ENCODE measurements at places on chromosomes 1 and 21.

GRCh38 chr1:64471218-64472039 is 1.5 kb downstream of the CACHD1 start:
- DNase-seq = peak; percentile 40

GRCh38 chr1:116256875-116257274 is 116.2 kb upstream of the ATP1A1 start:
- DNase-seq = no peak

DNA sequence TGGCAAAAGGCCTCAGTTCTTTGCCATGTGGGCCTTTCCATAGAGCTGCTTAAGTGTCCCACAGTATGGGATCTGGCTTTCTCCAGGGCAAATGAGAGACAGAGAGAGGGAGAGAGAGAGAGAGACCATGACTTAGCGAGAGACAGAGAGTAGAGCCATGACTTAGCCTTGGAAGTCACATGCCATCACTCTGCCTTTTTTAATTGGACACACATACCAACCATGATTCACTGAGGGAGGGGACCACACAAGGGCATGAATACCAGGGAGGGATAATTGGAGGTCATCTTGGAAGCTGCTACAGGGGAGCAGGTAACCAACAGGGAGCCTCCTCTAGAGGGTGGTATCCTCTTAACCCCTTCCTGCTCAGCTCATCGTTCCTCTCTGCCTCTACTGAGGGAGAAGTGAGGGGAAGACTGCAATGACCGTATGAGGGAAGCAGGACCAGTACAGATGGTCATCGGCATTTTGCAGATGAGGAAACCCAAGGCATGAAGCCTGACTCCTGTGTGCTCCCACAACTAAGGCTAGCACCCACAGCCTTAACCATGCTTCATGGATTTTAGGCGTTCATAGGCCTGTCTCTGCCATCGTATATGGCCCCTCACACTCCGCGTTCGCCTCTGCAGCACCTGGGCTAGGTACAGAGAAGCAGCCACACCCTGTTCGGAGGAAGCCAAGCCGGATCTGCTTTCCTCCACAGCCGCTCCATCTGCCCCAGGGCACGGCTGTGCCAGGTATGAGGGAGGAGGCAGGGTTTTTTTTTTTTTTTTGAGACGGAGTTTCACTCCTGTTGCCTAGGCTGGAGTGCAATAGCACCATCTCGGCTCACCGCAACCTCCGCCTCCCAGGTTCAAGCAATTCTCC is 38.6 kb downstream of the MEF2D start:
- peak; percentile 28 for DNase-seq

GRCh38 chr1:194176212-194176611 is 989.8 kb upstream of the B3GALT2 start:
- no peak for DNase-seq

DNA sequence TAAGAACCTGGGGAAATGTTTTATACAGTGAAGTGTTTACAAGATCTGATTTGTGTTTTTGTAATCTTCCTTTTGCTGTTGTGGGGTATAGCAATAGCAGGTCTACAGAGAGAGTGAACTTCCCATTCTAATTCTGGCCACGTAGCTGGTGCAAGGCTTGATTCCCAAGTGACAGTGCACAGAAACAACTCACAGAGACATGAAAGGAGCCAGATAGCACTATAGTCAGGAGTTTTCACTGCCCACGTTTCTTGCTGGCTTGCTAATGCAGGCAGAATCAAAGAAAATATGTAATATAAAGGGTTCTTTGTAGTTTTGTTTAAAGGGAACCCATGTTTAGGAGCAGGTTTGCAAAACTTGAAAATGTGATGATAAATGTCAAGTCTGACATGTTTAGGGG is 170.9 kb upstream of the IVNS1ABP start:
- DNase-seq = no peak

GRCh38 chr1:52142220-52143183 is 613 bp downstream of the ZFYVE9 start:
- DNase-seq = peak; percentile 74

- no peak for DNase-seq
Measured at GRCh38 chr21:15626031-15626430, 103.8 kb upstream of the USP25 start.

DNA sequence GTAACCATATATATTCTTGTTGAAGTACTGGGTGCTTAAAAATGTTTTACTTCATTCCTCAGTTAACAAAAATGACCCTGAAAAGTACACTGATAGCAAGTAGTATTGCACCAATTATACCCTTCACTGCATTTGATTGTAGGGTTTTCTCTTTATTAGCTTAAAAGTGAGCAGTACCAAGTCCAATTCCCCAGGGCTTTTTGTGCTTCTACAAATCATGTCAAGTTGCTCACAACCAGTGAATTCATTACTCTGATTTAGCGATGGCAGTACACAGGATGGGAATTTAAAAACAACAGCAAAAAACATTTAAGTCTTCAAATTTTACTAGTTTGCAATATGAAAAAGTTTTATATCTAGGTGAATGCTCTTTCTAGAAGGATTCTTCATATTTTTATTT is 436.4 kb downstream of the PTBP2 start:
- no peak for DNase-seq

GRCh38 chr1:6353619-6353954 is 40.0 kb downstream of the ACOT7 start:
- DNase-seq = no peak

DNA sequence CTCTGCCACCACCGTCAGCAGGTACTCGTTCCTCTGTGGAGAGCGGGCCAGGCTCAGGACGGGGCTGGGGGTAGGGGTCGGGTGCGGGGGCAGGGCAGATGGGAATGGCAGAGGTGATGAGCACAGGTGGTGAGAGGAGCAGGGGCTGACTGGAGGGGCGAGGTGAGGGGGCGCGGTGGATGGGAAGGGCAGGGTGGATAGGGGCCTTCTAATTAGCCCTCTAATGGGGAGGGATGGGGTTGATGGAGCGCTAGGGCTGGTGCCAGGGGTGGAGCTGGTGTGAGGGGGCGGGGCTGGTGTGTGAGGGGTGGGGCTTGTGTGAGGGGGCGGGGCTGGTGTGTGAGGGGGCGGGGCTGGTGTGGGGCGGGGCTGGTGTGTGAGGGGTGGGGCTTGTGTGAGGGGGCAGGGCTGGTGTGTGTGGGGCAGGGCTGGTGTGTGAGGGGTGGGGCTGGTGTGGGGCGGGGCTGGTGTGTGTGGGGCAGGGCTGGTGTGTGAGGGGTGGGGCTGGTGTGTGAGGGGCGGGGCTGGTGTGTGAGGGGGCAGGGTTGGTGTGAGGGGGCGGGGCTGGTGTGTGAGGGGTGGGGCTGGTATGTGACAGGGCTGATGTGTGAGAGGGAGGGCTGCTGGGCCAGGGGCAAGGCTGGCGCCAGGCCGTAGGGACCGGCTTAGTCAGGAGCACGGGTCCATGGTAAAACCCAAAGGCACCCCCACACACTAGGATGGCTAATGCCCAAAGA is 5.9 kb downstream of the KRTAP10-1 start:
- DNase-seq = no peak

DNA sequence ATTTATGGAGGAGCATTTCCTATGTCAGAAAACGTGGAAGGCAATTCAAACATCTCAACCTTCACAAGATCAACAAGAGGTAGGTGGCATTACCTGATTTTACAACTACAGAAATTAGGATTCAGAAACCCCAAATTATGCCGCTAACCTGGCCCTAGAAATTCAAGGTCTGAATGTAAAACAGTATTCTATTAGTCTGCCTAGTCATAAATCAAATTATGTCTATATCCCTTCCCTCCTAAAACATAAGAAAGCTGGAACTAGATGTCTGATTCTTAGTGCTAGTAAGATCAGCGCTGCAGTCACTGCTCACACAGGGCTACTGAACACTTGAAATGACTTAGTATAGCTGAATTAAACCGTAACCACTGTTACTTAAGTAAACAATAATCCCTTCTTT is 1.4 kb downstream of the TOMM20 start:
- DNase-seq = peak; percentile 26

DNA sequence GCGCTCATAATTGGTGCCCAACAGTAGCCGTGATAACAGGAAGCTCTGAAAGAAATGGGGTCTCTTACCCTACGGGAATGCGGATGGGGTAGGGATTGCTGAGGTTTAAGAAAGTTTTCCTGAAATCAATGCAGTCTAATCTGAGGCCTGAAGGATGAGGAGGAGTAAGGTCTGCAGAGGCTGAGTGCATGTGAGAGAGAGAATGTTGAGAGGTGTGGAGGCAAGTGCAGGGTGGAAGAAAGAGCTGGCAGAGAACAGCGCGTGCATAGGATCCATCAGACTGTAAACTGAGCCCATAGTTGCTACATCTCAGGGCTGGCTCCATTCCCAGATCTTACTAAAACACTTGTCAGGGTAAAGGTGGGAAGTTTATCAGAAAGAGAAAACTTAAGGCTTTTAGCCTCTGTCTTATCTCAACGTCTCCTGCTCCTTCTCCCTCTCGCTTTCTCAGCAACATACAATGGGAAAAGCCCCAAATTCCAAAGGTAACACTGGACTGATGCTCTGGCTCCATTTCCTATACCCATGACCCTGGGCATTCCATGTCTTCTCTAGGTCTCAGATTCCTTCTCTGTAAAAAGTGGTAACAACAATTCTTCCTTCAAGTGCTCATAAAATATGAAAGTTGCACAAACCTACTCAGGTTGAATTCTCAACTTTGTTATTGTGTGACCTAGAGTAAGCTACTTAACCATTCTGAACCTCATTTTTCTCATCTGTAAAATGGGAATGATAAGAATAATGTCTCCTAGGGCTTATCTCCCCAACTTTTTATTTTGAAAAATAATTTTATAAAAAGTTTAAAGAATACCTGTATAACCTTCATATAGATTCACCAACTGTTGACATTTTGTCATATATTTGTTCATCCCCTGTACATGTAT is 75.2 kb downstream of the SH3GLB1 start:
- peak; percentile 50 for DNase-seq

DNA sequence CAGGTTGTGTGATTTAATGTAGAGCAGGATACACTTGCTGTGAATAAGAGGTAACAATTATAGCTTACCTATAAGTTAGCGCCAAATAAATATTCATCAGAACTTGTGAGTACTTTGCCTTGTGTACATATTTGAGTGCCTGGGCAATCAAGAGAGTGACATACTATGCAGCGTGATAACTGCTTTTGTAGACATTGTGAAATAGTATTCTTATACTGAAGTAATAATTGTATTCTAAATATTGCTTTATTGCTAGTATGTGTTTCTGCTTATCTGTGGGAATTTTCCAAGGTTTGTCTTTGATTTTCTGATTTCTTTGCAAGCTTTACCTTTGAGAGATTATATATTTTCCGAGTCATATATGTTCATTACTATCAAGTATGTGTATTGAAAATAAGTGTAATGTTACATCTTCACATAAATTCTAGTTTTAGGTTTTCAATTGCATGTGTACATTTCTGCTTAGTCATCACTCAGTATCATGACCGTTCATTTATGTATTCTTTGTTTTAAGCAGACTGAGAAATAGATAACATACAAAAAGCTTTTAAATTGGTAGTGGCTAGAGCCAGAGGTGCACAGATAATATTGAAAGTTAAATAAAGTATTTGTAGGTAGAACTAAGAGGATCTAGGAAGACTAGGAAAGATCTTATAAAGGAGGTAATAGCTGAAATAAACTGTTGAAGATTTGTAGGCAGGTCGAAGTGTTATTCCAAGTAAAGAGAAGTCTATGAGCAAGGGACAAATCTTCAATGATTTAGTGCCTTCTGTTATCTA is 19.5 kb downstream of the USP25 start:
- peak; percentile 43 for DNase-seq

GRCh38 chr1:209614151-209614420 is 30.6 kb downstream of the CAMK1G start:
- DNase-seq = no peak

Data from mesenchymal stem cell (in vitro differentiated cells and primary cell).